ENCODE measurements at places on chromosomes 3 and 15.

- DNase-seq: no peak
These were observed 11.4 kb downstream of the MAN2A2 start for GRCh38 chr15:90914305-90915080.

DNA sequence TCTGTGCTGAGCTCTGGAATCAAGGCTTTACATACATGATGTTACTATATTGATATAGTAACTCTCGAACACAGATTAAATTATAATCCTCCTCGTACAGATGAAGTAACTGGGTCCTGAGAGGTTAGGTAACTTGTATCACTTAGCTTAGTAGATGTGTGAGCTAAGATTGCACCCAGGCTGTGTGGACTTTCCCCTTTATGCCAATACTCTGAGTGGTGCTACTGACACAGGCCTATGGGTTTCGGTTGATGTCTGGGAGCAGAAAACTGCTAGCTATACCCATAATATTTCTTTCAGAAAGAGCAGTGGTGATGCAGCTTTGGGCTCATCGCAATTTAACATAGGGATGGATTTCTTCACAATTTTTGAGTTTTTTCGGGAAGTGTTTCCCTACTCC is 259.7 kb downstream of the RBMS3 start:
- DNase-seq: no peak

GRCh38 chr15:40477642-40478327 is 7.0 kb downstream of the CHST14 start:
- DNase-seq: no peak

- DNase-seq: no peak
These were observed 90.9 kb downstream of the SAMMSON start for GRCh38 chr3:70090322-70090913.

DNA sequence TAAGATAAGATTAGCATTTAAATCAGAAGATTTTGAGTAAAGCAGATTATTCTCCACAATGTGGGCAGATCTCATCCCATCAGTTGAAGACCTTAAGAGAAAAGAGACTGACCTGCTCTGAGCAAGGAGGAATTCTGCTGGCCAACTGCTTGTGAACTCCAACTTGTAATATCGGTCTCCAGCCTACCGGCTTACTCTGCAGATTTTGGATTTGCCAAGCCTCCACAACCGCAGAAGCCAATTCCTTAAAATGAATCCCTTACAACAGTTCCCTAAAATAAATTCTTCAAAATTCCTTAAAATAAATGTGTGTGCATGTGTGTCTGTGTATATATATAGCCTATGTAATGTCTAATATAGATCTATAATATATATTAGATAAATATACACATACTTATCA is 107.4 kb upstream of the KLF13 start:
- DNase-seq: no peak

- DNase-seq: no peak
These were observed 3.2 kb upstream of the UACA start for GRCh38 chr15:70766597-70766996.

DNA sequence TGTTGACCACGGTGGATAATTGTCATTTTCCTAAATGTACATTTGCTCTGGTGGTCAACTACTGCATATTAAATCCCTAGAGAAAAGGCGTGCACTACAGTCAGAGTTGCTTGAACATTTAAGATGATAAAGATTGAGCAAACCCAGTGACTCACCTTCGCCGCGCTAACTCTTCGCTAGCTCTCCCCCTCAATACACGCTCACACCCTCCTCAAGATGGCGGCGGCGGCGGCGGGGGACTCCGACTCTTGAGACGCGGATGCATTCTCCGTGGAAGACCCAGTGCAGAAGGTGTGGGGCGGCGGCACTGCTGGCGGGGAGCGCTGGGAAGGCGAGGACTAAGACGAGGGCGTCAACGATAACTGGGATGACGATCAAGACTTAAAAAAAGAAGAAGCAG is 79.8 kb upstream of the PFN2 start:
- no peak for DNase-seq

- DNase-seq: no peak
These were observed 64.2 kb downstream of the MAGI1 start for GRCh38 chr3:65974509-65974908.

DNA sequence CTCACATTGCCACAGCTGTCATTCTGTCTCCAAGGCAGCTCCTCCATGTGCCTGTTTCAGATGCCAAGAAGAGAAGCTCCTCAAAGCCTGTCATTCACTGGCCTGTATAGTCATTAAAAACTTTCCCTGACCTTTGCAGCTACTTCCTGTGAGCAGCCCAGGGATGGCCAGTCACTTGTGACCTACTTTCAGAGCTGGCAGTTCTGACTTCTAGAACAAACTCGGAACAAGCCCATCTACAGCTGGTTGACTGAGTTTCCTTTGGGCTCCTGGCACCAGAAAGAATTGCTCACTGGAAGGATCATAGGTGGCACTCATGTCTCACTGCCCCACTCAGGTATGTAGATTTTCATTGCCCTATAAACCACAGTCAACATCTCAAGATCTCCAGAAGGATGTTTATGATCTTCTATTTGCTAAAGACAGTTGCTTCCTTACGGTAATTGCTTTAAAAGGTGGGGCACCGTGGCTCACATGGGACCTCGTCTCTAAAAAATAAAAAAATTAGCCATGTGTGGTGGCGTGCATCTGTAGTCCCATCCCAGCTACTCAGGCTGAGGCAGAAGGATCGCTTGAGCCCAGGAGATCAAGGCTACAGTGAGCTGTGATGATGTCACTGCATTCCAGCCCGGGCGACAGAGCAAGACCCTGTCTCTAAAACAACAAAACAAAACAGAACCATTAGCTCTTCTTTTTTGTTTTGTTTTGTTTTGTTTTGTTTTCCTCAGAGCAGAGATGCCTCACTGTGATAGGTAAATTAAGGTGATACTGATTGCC is 11.2 kb upstream of the ATP13A3 start:
- DNase-seq: no peak

DNA sequence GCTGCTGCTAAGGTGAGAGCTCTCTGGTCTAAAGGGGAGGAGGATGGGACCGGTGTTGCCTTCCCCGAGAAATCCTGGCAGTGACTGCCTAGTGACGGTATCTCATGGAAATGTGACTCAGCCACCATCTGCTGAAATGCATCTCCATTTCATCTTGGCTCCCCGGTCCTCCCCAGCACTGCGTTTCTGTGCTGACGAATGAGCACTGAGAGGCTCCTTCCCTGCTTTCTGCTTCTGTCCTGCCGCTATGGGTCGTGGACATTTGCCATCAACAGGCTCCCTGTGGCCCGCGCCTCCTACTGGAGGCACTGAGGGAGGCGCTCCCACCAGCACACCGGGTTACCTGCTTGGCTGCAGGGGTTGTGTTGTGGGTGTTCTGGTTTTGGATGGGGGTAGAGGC is 13.5 kb upstream of the SEC13 start:
- DNase-seq: no peak

- no peak for DNase-seq
These were observed 59.5 kb upstream of the POU1F1 start for GRCh38 chr3:87335931-87336330.

DNA sequence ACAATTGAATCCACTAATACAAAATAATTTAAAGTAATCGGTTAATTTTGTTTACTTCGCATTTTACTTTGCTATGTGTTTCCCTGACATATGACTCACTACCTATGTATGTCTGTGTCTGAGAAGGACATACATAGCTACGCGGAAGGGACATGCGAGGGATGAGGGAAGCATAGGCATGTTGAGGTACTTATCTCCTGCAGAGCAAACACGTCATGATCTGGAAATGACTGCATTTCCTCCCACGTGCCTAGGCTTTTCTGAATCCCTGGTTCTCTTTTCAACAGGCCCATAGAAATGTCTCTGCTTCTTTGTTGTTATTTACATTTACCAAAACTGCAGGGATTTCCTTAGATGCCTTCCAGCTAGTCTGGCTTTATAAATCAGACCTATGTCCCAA is 27.5 kb downstream of the ALCAM start:
- no peak for DNase-seq

- peak; percentile 27 for DNase-seq
These were observed 533 bp downstream of the ARF4 start for GRCh38 chr3:57596495-57597126.

- no peak for DNase-seq
These were observed 238.7 kb upstream of the HES1 start for GRCh38 chr3:193897288-193897687.

- DNase-seq: no peak
These were observed 649.2 kb downstream of the ZPLD1 start for GRCh38 chr3:103083848-103084631.

DNA sequence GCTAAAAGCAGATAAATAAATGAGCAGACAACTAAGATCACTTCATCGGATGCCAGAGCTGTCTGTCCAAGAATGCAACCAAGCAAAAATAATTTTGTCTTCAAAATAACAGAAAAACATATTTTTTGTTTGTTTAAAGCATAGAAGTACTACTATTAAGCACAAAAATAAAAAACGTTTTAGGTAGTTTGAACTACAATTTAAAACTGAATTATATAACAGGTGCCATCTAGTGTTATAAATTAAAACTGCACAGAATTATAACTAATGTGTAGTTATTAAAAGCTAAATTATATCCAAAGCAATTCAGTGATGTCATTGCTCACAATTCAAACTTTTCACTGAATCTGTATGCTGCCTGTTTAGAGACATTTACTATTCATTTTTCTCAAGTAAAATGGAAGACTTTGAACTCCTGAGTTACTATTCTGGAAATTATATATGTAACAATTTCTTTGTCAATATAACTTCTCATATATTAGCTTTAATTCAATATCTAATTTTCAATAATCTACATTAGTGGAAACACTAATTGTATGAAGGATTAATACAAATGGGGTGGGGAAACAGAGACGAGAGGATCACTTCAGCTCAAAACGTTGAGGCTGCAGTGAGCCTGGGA is 29.5 kb downstream of the LINS1 start:
- DNase-seq: no peak

DNA sequence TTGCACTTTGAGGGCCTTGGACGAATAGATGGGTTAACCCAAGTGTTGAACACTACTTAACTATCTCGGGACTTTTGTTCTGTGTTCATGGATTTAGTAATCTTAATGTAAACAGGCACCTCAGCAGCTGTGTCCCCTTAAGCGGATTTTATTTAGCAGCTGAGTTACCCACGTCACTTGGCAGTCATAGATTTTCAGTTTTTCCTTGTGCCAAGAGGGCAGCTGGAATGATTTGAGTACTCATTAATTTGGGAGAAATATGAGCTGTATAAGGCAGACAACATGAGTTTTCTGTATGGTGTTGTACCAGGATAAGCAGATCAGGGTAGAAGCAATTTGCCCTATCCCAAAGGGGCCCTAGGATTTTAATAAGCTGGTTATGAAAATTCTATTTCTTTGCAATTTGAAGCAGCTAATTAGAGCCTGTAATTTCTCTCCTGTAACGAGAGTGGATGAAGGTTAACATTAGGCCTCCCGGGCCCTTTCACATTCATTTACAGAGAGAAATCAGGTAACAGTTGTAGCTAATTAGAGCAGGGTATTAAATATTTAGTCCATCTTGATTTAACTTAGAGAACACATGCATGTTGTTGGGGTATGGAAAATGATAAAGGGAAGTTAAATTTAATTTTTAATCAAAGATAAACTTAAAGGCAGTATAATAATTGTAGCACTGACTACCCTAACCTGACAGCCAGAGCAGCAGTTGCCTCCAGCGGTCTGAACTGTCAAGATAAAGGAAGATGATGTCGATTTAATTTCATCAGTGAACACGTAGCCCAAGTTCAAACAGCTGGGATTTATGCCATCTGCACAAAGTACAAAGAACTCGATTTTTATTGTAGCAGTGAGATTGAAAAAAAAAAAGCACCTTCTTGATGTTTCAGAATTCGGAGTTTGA is 194.5 kb downstream of the LRTM1 start:
- DNase-seq: no peak

GRCh38 chr3:133820889-133821675 is 15.5 kb downstream of the SRPRB start:
- no peak for DNase-seq

DNA sequence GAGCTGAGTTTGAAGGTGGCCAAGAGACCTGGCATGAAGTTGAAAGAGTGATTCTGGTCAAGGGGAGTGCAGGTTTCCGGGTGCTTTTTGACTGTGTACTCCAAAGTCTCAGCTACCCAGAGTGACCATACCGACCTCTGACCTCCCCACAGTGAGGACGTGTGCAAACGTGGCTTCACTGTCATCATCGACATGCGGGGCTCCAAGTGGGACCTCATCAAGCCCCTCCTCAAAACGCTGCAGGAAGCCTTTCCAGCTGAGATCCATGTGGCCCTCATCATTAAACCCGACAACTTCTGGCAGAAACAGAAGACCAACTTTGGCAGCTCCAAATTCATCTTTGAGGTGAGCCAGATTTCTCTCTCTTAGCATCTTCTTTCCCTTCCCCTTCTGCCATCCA is 272.4 kb upstream of the ROPN1 start:
- no peak for DNase-seq

DNA sequence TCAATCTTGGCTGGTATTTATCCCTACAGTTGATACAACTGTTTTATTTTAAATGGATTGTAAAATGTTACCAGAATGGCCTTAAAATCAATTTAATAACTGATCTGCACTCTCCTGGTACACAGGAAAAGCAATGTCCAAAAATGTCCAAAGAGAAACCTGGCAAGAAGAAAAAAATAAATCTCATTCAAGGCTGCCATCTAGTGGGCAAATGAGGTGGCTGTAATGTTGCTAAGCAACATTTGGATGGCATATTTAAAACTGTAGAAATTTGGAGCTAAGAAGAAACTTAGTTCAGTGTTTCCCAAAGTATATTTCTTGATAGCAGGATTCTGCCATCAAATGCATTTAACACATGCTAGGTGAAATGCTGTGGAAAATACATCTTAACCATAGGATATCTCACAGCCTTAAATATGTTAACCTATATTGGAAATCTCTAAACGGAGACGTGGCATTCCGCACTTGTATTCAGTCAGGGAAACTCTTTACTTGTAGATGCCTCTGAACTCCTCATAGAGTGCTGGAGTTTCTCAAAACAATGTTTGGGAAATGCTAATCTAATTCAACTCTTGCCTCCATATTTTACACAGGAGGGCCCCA is 216.8 kb downstream of the ERC2 start:
- DNase-seq: no peak

- DNase-seq: no peak
These were observed 57.6 kb downstream of the LRIG1 start for GRCh38 chr3:66443118-66443803.

DNA sequence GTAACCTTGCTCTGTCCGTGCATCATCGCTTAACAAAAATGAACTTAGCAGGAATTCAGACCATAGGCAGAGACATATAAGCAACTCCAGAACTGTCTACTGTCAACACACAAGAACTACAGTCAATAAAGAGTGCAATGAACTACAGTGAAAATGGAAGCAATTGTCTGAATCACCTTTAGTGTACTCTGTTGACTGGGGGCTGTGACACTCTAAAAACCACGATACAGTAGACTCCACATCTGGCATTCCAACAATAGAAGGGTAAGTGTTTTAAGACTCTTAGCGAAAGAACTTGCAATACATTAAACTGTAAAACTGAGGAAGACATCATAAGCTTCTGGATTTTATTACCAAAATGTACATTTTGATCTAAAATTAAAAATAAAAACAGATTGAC is 347.3 kb downstream of the ZBTB20 start:
- DNase-seq: no peak

DNA sequence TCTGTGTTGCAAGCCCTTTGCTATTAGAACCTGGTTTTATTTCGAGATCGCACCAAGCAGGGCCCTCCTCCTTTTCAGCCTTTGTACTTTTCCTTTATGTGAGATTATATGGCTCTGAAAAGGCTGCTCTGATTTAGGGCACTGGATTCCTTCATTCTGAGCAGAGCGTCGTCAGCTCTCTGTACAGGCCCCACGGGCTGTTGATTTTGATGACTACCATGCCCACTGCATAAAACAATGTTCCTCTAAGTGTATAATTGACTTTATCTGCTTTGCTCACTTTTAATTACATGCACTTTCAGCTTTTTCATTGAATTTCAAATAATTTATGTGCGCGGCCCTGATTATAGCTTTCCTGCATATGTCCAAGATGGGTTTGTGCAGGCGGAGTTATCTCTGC is 4.4 kb upstream of the PSMD6 start:
- no peak for DNase-seq

All from stimulated activated CD4-positive, alpha-beta T cell treated with anti-CD3 and anti-CD28 coated beads, Interleukin-1b, Interleukin-23, amount 100 ng/mL, for 4 hours (primary cell).